ENCODE measurements at places on chromosomes 4 and X.

- no peak for DNase-seq
These were observed 492.1 kb downstream of the IL15 start for GRCh38 chr4:142128529-142128928.

DNA sequence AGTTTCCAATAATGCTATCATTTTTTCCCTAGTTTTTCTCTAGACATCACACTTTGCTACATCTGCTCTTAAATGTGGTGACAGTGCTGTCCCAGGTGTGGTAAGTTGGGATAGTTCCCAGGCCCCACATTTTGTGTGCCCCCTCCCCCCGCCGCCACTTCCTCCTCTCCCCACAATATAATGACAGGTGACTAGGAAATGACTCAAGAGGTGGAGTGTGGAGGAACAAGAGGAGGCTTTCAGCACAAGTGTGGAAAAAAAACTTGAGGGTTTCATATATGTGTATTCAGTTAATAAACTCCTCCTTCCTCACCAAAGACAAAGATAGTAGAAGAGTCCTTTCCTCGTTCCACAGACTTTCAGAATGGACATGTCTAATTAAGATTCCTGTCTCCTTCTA, 18.3 kb upstream of the IL21 start:
- no peak for DNase-seq

DNA sequence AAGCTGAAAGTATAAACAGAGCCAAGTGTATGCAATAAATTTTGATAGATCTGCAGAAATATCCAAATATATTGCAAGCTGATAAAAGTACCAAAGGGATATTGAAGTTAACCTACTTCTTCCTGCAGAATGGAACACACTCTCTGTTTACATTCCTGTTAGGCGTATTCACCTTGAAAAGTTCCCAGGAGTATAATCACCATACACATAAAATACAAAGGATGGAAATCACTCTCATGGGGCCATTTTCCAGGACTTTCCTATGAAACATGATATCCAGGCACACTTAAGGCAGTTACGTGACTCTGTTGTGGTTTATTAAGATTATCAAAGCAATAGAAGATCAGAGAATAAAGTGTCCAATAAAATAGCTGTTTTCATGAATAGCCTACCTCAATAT, 1142.3 kb downstream of the NLGN4X start:
- DNase-seq = no peak

DNA sequence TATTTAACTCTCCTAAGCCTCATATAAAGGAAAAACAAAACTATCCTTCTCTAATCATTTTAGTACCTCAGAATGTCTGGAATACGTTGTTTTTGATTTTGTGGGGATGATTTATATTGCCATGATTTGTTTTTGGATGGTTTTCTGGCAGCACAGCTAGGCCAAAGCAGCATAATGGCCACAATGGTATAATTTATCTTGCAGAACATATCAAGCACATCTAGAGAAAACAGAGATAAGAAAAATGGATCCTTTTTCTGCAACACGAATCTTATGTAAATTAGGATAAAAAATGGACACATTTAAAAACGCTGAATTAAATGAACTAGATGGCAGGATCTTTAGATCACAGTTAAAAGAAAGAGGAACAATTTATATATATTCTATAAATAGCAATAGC, 269.9 kb upstream of the FAT4 start:
- no peak for DNase-seq

DNA sequence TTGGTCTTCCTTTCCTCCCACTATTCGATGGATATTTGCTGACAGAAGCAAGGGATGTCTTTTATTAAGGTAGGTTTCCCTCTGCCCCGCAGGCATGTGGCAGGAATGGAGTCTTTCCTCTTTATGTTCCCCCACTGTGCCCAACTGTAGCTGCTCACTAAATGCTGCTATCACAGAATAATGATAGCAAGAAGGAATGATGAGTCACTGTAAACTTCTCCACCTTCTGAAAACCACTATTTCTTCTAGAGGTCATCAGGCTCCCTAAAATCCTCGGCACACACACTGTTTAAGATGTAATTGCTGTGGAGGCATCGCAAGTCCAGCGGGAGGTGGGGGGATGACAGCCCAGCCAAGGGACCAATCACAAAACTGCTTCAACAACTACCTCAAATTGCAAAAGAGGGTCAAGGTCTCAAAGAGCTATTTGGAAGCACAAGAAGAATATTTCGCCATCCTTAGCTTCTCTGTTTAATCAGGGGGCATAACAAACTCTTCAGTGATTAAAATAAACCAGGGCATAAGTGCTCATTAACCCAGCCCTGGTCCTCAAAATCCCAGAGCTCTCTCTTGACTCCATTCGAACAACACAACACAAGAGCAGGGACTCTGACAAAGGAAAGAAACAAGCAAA, 13.9 kb downstream of the QDPR start:
- DNase-seq = no peak

DNA sequence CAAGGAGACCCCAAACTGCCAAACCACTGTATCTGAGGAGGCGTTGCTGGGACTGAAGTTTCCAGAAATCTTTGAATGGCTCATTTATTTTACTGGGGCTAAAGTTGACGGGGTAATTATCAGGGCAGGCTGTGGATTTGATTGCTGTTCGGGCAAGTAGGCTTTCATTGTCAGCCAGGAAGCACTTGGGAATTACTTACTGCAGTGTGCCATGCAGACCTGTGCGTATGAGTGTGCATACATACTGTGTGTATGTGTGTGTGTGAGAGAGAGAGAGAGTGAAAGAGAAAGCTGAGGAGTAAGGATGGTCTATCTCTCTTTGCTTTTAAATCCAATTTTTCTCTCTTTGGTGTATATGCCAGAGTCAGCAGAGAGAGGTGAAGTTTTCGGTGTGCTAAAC, 122.7 kb downstream of the NPNT start:
- no peak for DNase-seq

DNA sequence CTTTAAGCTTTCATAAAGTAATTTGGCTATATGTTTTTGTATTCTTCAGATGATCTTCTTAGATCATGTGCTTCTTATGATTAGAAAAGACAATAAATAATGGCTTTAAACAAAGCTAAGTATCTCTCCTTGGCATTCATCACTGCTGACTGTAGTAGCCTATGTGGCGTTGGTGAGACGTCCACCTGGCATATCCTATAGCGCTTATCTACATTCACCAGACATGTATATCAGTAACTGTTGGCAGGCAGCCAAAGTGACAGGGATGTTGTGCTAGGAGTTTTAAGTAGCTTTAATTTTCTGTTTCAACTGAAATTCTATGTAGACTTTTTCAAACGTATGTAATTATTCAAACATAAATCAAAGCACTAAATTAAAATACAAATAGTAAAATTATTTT, 276.4 kb downstream of the IL15 start:
- DNase-seq = no peak

- no peak for DNase-seq
These were observed 139.2 kb upstream of the AADAT start for GRCh38 chr4:170229006-170229405.

GRCh38 chrX:22109442-22109841, 77.3 kb downstream of the PHEX start:
- DNase-seq = no peak

- no peak for DNase-seq
These were observed 17.7 kb downstream of the OGT start for GRCh38 chrX:71550578-71550977.

- no peak for DNase-seq
These were observed 17.6 kb downstream of the OFD1 start for GRCh38 chrX:13752141-13752540.

GRCh38 chrX:63428348-63428747, 77.2 kb upstream of the SPIN4 start:
- DNase-seq = no peak

DNA sequence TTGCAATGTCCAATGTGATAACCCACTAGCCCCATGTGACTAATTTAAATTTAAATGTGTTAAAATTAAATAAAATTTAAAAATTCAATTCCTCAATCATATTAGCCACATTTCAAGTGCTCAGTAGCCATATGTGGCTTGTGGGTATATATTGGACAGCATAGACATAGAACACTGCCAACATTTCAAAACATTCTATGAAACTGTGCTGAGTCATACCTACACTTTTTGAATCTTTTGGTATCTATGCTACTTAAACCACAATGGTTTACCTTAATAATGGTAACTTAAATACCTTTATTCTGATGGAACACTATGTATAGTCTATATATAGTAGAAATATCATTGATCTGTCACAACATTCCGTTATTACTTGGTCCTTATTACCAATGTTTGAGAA, 223.4 kb upstream of the ATOH1 start:
- no peak for DNase-seq

- DNase-seq = no peak
These were observed 22.4 kb upstream of the HPSE start for GRCh38 chr4:83356899-83357661.

- no peak for DNase-seq
These were observed 103.8 kb upstream of the RAI2 start for GRCh38 chrX:17964871-17965270.

DNA sequence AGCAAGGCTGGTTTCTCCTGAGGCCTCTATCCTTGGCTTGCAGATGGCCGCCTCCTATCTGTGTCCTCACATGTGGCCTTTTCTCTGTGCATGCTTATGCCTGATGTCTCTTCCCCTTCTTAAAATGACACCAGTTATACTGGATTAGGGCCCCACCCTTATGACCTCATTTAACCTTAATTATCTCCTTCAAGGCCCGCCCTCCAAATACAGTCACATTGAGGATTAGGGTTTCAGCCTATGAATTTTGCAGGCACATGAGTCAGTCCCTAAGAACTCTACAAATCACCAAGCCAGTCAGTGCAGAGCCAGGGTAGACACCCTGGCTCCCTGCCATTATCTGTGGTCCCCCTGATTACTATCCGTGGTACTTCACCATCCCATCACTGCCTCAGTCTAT, 51.6 kb downstream of the MAML3 start:
- no peak for DNase-seq

DNA sequence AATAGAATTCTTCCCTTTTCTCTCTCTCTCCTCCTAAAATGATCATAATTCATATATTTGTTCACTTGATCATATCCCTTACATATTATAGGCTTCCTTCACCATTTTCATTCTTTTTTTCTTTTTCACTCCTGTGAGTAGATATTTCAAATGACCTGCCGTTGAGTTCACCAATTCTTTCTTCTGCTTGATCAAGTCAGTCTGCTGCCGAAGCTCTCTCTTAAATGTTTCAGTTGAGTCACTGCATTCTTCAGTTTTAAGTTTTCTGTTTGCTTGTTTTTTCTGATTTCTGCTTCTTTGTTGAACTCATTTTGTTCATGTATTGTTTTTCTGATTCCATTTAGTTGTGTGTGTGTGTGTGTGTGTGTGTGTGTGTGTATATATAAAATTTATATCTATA, 354.3 kb downstream of the GPAT3 start:
- no peak for DNase-seq

GRCh38 chr4:40055863-40056715, 561 bp upstream of the N4BP2 start:
- DNase-seq = peak; percentile 49

DNA sequence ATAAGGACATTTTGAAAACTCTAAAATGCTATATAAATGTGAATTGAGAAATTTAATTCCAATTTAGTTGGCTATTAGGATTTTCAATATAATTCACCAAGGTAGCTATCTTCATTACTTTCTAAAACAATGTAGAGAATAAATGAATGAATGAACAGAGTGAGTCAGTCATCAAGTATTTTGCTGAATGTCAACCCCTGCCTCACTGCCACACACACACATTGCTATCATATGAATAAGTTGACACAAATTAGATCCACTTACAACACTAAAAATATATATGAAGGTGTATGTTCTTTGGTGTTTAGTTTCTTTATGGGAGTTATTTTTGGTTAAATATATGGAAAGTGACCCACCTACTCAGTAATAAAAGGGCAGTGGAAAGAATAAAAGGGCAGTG, 141.4 kb upstream of the SMIM10 start:
- DNase-seq = no peak

GRCh38 chr4:69056150-69056549, 40.1 kb upstream of the UGT2B7 start:
- DNase-seq = no peak

- no peak for DNase-seq
These were observed 284.0 kb upstream of the FRG1 start for GRCh38 chr4:189656641-189657040.

DNA sequence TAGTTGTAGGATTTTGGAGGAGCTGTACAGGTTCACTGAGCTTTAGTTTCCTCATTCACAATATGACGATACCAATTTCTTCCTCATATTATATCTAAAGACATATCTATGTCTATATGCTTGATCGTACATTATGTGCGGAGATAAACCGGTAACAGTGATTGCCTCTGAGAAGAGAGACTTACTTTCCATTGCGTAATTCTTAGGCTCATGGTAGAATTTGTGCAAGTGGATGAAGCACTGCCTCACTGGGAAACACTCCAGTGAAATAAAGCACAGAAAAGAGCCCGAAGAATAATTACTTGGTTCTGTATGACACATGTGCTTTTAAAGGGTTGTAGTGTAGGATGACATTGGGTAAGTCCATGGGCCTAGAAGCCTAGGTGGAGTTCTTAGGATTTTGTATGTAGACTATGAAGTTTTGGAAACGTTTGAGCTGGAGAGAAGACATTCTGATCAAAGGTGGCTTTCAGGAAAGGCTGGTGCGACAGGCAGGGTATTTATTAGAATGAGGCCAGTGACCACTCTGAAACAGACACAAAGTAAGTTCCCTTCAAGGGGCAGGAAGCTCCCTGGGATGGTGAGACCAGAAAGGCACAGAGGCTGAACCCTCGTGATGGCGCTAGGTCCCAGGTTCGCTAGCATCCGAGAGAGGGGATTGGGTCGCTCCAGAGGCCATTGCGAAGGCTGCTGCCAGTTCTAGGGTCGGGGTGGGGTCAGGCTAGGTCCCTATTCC, 649 bp upstream of the VBP1 start:
- DNase-seq = no peak

DNA sequence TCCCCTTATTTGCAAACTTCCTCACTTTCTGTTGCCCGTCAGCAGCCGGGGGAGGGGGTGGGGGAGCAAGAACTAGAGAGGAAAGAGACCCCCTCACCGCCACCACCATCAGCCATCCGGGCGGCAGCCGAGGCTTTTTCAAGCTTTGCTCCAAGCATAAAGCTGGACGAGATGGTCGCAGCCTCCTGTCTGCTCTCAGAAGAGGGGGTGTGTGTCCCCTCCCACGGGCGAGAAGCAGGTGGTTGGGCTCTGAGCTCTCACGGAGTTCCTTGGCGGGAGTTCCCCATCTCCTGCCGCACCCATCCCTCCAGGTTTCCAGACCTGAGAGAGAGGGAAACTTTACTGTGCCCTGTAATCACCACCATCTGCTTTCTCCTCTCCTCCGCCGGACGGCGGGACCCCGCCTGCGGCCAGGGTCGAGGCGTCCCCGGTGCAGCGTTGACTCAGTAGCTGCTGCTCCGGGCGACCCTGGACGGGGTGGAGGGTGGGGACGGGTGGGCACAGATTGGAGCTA, 4.7 kb upstream of the ARX start:
- DNase-seq = no peak

GRCh38 chrX:3379111-3379510, 32.7 kb upstream of the MXRA5 start:
- no peak for DNase-seq

DNA sequence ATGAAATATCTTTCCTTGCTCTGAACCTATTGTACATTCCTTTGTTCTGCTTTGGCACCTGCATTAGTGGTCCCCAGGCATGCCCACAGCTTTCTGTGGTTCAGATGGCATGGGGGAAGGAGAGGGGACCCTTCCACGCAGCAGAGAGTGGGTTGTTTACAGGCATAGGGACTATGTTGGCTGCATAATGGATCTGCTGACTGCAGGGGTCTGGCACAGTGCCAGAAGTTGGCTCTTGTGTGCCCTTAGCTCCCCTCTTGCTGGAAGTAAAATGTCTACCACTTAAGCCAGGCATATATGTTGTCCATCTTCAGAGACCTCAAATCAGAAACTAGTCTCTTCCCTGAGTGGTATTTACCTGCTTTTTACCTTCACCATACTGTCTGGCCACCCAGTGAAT, 651.9 kb upstream of the PCDH7 start:
- DNase-seq = no peak
